Choroid plexus epithelial cell (primary cell): ENCODE measurements at places on chromosomes 16 and 17.

DNA sequence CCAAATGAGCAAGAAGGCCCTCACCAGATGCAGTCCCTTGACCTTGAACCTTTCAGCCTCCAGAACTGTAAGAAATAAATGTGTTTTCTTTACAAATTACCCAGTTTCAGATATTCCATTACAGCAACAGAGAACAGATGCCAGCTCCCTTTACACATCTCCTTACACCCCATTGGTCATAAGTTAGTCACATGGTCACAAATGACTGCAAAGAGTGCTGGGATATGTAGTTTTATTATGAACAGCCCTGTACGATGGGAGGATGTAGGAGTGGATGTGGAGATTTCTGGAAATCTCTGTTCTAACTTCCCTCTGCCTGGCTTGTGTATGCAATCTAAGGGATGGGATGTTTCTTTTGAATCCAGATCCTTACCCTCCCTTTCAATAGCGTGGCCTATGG lies 13.3 kb upstream of the RPL38 start:
- peak; percentile 82 for DNase-seq

DNA sequence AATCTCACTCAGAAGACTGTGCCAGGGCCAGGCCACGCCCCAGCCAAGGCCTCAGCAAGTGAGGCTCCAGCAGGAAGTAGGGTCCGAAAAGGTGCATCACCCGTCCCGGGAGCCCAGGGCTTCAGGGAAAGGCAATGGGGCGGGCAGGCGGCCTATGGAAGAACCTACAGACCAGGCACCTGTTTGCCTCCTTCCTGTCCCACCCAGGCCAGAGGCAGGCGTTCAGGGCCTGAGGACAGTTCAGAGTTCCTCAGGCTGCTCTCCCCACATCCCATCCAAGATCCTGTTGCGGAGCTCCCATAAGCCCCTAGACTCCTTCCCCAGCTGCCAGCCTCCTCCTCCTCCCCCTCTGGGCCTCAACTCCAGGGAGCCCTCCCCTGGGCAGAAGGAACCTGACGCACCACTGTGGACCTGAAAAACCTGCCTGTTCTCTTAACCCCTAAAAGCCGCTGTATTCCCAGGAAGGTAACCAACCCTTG lies 2.3 kb downstream of the CLUH start:
- DNase-seq: no peak

DNA sequence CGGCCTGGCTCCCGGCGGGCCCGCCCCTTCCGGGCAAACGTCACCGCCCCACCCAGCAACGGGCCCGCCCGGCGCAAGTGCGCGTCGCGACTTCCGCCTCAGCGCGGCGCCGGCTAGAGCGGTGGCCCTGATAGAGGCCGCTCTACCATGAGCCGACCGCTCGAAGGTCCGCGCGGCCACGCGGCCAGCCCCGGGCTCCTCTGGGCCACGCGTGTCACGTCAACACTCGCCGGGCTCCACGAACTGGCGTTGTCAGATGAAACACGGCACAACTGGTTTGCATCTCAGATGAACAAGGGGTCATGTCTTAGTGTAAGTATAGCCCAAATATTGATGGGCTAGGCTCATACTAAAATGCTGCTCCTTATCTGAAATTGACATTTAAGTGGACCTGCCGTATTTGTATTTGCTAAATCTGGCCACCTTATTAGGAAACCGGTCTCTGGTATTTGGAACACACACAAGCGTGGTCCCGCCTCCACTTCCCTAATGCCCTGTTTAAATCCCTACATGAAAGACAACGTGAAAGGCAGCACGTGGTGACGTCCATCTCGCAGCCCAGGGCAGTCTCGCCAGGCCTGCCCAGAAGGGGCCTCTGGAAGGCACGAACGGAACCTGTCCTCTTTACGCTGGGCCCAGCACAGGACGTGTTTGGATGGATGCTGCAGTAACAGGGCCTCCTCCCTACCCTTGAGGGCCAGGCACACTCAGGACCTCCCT lies at the start of gene ZNF598:
Gene ZNF598 (minus strand): TSS at position 31 of the 720 bp plus-strand sequence.
- DNase-seq: peak; percentile 85

DNA sequence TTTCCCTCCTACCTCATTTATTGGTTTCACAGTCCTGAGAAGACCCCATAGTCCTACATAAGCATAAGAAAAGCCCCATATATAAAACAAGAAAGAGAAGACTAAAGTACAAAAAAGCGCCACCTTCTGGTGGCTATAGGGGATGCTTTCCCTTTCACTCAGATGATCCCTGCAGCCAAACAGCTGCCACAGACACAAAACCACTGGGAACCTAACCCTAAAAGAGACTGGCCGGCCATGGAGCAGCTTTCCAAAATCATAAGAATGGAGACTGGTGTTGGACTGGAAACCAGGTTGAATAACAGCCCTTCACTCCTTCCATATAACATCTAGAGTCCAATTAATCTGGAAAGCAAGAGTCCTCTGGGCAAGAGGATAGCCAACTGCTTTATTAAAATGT lies 11.4 kb downstream of the DYNC1LI2 start:
- peak; percentile 68 for DNase-seq

DNA sequence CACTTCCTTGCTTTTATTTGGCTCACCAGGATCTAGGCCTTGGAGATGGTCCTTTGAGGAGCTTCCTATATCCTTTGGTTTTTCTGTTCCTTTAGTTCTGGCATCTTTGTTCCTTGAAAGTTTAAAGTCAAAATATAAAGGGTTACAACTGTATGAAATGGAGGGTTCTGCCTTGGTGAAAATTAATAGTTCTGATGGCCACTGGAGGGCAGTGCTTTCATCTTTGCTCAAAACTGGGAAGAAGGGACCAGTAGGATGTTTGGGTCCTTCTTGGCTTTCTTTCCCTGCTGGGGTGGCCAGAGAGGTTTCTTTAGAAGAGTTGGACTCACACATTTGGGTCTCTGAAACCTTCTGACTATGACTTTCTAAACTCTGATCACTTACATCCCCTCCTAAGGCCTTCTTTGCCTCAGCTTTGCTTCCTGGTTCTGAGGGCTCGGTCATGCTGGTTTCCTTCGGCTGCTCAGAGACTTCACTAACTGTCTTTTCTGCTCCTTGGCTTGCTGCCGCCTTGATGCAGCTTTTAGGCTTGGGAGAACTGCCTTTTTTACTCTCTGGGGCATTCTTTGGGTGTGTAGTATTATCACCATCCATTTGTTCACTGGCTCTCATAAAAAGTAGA lies 10.9 kb upstream of the ITGA2B start:
- DNase-seq: peak; percentile 68

DNA sequence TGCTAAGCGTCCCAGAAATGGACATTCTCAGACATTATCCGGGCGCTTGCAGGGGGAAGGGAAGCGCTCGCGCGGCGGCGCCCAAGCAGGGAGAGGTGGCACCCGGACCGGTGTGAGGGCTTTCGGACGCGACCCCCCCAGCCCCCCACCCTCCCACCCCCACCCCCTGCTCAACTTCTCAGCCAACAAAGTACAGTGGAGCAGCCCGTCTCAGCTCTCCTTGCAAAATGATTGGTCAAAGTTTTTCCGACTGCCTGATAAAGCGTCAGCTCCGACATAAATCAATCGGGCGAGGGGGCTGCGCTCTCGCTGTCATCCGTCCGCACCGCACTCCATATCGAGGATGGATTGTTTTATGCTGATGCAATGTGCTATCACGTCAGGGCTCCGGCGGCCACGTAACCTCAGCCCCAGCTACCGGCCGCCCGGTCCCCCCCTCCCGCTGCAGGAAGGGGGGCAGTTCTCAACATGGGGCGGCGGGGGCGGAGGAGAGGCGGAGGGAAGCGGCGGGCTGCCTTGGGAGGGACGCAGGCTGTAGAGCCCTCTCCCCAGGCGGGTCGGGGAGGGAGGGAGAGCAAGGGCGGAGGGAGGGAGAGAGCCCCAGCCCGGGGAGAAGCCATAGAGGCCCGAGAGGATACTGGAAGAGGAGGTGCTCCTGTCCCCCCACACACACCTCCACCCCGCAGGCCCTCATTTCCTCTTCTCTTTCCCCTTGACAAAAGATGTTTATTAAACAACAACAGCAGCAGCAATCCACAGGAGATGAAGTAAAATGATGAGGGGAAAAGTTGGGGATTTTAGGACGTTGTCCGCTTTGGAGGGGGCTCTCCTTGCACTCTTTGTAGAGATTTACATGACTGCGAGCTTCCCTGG lies at the start of gene HOXB9:
Gene HOXB9 (minus strand): TSS at position 114 of the 873 bp plus-strand sequence. CDS start 89 bp downstream, at position 25.
- no peak for DNase-seq

GRCh38 chr17:75006653-75007052 lies 5.8 kb upstream of the MRPL58 start:
- no peak for DNase-seq

- no peak for DNase-seq
Observed at GRCh38 chr16:70612931-70613330, 33.4 kb upstream of the IL34 start.

GRCh38 chr16:30758988-30759491 lies 2.8 kb downstream of the CFAP119 start:
- no peak for DNase-seq

DNA sequence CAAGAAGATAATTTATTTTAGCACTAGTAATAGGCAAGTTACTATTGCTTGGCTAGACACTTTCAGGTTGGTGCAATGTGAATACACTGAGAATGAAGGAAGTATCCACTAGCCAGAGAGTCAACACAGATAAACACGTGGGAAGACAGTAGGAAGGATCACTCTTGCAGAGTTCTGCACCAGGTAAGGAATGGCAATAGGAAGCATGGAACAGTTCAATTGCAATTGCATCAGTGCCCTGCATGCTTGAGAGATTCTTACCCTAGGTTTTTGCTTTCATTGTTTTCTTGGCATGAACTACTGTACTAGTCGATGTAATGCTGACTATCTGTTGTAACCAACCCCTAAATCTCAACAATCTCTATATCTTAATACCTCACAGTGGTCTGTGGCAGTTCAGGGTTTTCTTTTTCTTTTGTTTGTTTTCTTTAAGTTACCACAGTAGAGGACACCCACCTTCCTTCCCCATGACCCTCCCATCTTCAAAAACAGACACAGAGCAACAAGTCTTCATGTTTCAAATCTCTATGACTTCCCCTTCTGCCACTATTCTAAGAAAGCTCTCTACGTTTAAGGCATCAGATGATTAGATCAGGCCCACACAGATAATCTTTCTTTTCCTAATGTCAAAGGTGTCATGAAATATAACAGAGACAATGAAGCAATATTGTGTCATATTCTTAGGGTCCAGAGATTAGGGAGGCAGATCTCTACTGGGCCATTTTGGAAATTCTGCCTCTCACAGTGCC lies 18.1 kb upstream of the ABCA8 start:
- DNase-seq: peak; percentile 28

DNA sequence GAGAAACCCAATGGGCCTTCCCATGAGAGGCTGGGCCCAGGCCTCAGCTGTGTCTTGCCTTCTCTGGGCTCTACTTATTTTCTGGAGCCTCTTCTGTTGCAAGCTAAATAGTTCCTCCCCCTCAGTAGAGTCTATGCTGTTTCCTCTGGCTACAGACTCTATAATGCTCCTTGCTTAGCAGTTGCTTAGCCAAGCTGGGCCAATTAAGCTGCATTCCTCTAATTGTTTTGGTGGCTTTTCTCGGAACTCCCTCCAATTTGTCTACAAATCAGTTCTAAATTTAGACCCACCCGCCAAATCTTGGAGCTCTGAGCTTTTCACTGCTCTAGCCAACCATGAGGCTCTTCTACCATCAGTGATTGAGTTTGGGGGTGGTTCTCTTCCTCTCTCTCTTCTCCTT lies 302.7 kb upstream of the ASIC2 start:
- DNase-seq: no peak

DNA sequence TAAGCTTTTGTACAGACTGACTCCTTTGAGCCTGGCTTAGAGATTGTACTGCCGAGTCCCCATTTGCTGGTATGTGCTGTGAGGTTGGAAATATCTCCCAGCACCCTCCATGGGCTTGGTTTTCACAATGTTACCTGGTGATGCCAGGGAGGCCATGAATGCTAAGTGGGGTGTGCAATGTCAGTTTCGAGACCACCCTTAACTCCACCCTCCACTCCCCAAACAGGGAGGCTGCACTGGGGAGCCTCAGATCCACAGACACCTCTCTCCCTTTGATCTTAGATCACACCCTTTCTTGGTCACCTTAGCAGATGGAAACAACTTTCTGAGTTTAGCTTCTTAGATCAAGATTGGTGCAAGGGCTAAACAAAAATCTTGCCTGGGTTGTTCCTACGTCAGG lies 28.6 kb upstream of the PIK3R6 start:
- DNase-seq: no peak

DNA sequence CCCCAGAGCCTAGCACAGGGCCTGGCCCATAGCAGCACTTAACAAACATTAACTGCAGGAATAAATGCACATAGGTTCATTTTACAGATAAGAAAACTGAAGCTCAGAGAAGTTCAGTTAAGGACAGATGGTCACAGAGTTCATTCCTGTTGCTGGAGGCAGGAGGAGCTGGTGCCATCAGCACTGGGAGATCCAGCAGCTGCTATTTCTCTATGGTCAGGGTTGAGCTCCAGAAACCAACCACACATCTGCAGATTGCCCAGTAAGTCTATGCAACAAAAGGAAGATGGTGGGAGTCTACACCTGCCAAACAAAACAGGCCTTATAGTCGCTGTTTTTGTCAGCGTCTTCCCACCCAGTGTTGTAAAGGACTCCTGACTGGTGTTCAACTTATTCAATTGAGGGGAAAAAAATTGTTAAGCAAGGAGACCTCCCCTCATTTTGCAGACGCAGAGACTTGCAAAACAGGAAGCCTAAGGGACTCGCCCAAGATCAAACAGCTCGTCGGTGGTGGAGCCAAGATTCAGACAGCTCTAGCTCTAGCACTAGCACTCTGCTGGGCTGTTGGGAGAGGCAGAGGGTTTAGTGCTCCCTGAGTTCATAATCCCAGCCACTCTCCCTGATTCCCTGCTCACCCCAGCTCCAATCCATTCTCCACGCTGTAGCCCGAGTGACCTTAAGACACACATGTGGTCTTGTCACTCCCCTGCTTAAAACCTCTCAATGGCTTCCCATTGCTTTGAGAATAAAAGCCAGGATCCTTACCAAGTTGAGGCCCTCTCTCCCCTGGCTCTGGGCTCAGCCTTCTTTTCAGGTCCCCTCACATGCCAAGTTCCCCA lies 9.0 kb downstream of the NOG start:
- DNase-seq: no peak

DNA sequence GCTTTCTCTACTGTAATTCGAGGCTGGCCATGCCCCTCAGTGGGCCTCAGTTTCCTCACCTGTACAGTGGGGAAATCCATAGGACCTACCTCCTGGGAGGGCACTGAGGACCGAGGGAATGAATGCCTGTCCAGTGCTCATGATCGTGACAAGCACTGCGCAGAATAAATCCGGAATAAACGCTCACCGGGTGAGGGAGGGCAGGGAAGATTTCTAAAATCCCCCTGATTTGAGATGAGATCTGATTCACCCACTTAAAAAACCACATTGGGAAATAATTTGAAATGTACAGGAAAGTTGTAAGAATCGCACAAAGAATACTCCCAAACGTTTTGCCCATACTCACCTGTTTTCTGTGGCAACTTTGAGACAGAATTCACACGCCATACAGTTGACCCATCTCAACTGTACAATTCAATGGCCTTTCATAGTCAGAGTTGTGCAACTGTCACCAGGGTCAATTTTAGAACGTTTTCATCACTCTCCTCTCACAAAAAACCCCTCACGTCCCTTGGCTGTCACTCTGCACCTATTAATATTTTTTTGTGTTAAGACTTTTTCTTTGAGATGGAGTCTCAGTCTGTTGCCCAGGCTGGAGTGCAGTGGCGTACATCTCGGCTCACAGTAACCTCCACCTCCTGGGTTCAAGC lies 49.8 kb downstream of the IRF8 start:
- no peak for DNase-seq

- peak; percentile 72 for DNase-seq
Observed at GRCh38 chr17:7173687-7174602, 5.2 kb downstream of the ASGR1 start.
